ENCODE measurements at places on chromosomes 2 and 18.

GRCh38 chr18:8730080-8730827, 24.9 kb downstream of the MTCL1 start:
- peak; percentile 63 for DNase-seq

GRCh38 chr2:152716805-152717227, 445 bp downstream of the PRPF40A start:
- DNase-seq = peak; percentile 58

DNA sequence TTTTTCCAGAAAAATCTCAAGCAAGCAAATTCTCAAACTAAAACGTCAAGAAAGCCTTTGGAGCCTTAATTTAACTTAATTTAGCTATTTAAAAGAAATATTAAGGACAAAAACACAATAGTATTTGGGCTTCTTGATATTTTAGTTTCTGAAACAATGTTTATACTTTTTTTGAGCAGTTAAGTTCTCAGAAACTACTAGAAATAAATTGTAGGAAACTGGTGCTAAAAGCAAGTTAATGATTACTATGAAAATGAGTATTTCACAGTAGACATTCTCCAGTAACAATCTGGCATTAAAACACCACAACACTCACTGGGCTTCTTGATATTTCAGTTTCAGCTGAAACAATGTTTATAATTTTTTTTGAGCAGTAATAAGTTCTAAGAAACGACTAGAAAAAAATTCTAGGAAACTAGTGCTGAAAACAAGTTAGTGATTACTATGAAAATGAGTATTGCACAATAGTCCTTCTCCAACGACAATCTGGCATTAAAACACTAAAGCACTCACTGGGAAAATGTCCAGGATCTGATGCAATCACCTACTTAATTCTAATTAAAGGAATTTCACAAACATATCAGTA, 45.1 kb downstream of the TRAK2 start:
- no peak for DNase-seq

GRCh38 chr2:195498176-195498575, 158.8 kb upstream of the SLC39A10 start:
- DNase-seq = peak; percentile 58

GRCh38 chr18:57211776-57212175, 64.9 kb downstream of the BOD1L2 start:
- DNase-seq = no peak

GRCh38 chr2:41495050-41495449, 552.8 kb upstream of the PKDCC start:
- DNase-seq = no peak

DNA sequence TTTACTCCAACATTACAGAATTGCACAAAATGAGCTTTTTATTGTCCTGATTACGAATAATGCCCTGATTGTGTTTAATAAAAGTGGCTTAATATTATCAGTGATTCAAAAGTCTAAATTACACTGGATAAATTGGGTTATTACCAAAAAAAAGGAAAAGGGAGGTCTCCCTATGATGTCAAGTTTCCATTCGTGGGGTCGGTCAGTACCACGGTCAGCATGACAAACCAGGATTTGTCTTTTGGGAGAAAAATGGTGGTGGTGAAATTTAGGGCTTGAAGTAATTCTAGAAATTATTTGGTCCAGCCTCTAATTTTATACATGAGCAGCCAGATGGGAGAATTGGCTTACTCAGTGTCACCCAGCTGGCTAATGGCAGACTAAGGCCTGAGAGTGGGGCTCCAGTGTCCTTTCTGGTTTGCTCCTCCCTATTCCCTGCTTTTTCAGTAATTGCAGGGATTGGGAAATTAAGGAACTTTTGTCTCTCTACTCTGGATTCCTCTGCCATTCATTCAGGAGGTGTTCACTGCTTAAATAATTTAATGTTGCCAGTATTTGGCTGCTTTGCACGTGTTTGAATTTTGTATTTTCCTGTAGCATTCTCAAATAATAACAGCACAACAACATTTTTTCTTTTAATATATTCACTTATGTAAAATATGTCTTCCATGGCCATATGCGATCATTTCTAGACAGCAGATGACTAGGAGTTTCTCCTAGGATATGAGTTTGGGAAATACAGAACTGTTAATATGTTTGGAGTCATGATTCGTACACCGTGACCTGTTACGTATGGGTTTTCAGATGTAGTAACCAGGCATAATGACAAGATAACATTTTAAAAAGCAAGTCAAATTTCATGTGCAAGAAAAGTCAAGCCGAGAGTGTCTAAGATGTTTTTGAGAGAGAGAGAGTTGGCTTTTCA, 128.9 kb upstream of the NOSTRIN start:
- no peak for DNase-seq

DNA sequence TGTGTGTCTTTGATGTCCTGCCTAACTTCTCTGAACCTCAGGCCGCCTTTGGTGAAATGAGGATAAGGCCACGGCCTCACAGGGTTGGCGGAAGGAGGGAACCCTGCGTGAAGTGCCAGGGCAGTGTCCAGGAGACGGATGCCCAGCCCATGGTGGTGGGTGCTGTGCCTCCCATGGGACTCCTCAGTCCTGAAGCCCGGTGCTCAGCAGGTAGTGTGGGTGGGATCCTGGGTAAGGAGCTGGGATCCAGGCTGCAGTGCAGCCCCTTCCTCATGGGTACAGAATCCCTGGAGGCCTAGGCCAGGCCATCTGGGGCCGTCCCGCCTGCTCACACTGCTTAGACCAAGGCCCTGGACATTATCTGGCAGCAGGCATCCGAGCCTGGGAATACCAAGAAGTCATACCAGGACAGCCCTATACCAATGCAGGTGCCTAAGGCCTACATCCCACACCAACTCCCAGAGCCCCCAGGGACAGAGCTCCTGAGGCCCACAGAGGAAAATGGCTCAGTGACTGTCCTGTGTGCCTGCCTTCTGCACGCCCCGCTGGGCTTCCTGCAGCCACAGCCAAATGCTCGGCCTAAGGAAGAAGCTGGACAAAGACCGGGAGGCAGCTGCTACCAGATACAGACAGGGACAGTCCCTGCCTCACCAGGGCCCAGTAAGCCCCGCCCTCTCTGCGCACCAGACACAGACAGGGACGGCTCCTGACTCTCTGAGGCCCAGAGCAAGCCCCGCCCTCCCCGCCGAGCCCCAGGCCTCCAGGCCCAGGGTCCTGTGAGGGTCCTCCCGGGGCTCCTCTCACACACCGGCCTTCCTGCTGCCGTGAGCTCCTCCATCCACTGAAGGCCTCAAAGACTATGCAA, 78.0 kb downstream of the NDUFA10 start:
- no peak for DNase-seq

DNA sequence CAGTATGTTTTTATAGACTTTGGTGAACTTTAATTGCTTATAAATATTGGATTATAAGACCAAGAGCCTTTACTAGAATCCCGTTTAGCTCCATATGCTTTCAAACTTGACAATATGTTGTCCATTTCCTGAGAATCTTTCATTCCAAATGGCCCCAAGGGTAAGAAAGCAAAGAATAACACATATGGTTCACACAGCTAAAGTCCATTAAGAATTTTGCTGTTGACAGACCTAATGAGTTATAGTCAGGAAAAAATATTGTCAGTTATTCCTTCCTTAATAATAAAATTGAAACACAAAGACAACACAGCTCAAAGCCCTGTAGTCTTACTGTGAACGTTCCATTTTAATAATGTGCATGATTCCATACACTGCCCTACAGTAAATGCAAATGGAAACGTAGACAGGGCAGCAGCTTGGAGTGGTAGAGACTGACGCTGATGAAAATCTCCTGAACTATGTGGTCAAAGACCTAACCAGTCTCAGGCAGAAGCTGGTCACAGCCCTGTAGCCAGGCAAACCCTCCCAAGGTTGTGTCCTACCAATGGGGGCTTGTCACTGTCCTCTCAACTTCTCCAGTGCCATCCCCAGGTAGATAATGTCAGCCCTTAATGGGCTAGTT, 49.0 kb upstream of the ATIC start:
- DNase-seq = no peak

GRCh38 chr2:143193121-143193520, 63.9 kb downstream of the ARHGAP15 start:
- no peak for DNase-seq

GRCh38 chr2:129611471-129611870, 368.0 kb upstream of the RAB6C start:
- DNase-seq = no peak

DNA sequence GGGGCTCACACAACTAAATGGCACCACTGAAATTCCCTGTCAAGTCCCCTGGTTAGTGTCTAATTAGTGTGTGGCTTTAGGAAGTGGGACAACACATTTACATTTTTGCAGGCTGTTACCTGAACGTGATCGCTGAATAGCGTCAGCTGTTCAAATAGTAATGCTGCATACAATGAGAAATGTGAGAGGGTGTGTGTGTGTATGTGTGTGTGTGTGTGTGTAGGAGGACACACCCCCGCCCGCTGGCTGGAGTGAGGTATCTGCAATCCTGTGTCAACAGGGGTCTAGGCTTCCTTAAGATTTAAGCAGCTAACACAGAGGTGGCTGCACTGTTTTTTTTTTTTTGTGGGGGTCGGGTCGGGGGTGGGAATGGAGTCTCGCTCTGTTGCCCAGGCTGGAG, 4.8 kb upstream of the LYPD6B start:
- DNase-seq = no peak

DNA sequence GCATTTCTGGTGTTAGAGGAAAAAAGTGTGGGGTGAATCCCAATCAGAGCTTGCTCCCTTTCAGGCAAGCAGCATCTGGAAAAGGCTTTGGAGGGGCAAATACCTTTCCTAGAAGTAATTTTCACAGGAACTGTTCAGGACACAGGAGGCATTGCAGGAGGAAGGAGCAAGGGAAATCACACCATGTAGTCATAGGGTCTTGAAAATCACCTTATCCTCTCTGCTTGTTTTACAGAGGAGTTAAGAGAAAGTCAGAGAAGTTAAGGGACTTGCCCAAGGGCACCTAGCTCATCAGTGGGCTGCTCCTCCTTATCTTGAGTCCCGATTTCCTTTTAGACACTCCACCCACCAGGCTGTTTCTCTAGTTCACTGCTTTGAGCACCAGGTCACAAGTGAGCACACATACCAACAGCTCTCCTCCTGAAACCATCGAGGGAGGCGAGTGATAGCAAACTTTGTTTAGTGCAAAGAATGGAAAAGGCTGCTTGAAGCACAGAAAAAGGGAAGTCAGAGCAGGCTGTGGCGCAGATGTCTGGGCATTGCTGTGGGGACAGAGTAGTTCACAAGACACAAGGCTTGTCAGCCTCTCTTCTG, 89.2 kb upstream of the CXCR4 start:
- DNase-seq = no peak

Data from islet precursor cell (in vitro differentiated cells).